Immature natural killer cell (primary cell): ENCODE measurements at places on chromosomes 12 and 14.

- no peak for DNase-seq
Observed at GRCh38 chr12:109998241-109998903, 858 bp upstream of the ANKRD13A start.

GRCh38 chr12:120109570-120110267, 6.8 kb downstream of the RAB35 start:
- DNase-seq: no peak

- no peak for DNase-seq
Observed at GRCh38 chr14:81555684-81556083, 22.0 kb upstream of the SEL1L start.

DNA sequence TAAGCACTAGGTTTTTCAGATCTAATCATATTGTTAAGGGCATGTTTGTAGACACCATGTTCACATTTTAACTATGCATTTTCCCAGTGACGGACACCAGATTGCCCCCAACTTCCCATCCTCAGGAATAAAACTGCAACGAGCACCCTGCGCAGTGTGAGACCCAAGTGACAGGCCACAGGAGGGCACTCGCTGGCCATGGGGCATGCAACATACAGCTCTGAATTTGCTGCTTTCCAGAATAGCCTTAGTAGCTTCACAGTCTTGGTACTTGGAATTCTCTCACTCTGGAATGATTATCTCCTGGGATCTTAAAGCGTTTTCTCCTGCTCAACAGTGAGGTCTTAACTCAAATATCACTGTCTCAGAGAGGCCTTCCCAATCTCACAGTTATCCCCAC, 972 bp upstream of the DDX47 start:
- no peak for DNase-seq

GRCh38 chr12:98538031-98538430, 22.6 kb downstream of the TMPO start:
- DNase-seq: no peak

GRCh38 chr12:66603981-66604479, 74.8 kb downstream of the GRIP1 start:
- DNase-seq: no peak

DNA sequence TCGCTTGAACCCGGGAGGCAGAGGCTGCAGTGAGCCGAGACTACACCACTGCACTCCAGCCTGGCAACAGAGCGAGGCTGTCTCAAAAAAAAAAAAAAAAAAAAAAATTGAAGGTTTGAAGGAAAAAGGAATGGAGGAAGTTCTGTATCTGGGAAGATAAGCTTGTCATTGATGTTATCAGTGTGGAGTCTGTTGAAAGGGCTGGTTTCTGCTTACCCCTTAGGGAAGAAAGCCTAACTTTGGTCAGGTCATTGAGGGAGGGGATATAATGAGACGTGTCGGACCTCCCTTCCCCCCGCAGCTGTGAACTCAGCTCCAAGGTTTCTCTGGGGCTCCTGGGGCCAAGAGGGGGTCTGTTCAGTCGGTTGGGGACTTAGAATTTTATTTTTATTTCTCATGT, 16.4 kb downstream of the DAO start:
- DNase-seq: no peak

DNA sequence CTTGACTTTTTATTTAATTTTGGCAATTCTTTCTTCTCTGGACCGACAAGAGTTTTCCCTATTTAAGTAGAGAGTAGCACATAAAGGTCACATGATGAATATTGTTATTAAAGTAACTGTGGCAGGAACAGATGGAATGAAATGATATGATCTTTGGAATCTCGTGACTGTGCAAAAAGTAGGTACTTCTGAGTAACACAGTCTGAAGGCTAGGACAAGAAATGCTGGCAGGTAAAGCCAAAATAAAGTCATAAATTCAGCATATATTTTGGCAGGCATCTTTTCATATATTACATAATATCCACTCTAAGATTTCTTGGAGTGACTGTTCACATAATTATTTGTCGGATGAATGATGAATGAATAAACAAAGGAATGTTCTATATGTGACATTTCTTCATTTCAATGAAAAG, 121.4 kb downstream of the EFCAB11 start:
- DNase-seq: no peak

GRCh38 chr12:5733136-5733755, 211.8 kb downstream of the ANO2 start:
- DNase-seq: no peak

DNA sequence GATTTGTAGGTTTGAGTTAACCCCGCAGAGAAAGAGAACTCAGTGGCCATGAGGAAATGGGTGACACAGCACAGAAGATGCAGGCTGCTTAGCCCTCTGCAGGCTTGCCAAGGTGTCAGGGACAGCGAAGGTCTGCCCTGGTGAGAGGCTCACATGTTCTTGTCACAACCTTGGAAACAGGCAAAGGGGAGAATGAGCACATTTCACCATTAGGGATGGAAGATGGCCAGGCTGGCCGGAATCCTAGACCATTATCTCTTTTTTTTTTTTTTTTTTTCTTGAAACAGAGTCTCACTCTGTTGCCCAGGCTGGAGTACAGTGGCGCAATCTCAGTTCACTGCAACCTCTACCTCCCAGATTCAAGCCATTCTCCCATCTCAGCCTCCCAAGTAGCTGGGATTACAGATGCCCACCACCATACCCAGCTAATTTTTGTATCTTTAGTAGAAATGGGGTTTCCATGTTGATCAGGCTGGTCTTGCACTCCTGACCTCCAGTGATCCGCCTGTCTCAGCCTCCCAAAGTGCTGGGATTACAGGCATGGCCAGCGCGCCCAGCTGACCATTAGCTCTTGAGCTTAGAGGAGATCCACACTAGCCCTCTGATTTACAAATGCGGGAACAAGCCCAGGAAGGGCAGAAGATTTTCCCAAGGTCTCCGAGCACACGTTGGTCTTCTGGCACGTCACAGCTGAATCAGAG, 34.6 kb downstream of the LTBP2 start:
- no peak for DNase-seq
